Vagina (tissue), 2 donors: ENCODE measurements at places on chromosomes 12 and 14.

GRCh38 chr12:57185403-57185802, 31.2 kb upstream of the NXPH4 start:
- DNase-seq: no peak

DNA sequence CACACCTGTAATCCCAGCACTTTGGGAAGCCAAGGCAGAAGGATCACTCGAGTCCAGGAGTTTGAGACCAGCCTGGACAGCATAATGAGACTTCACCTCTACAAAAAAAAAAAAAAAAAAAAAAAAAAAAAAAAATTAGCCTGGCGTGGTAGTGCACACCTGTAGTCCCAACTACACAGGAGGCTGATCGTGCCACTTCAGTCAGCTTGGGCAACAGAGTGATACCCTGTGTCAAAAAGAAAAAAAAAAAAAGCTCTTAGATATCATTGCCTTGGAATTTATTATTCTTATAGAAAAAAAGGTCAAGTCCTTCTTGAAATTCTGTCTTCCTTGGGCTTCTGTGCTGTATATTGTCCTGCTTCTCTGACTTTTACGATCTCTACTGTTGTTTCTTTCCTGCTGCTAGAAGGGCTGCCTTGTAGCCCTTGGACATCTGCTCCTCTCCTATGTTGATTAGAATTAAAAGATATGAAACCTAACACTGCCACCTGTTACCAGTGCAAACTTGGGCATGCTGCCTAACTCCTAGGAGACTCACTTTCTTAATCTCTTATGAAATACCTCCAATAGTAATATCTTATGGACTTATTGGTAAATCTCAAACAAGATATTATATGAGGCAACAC, 5.7 kb downstream of the TMEM19 start:
- DNase-seq: no peak

DNA sequence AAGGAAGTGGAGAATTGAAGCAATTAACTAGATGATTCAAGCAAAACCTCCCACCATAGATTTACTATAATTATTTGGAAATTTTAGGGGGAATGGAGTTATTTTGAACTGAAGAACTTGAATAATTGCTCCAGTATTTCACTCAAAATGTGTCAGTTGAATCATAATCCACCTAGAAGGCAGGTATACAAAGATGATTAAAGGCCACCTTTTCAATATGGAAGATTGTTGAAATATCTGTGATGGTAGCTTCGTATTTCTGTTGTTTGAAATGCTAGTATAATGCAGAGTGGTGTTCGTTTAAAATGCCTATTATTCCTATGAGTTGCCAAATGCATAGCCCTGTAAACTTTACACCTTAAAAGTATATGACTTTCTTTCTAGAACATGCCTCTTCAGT, 3.1 kb downstream of the HMGA2 start:
- DNase-seq: no peak

- no peak for DNase-seq
Measured at GRCh38 chr12:123270214-123271000, 1.2 kb downstream of the CDK2AP1 start.

DNA sequence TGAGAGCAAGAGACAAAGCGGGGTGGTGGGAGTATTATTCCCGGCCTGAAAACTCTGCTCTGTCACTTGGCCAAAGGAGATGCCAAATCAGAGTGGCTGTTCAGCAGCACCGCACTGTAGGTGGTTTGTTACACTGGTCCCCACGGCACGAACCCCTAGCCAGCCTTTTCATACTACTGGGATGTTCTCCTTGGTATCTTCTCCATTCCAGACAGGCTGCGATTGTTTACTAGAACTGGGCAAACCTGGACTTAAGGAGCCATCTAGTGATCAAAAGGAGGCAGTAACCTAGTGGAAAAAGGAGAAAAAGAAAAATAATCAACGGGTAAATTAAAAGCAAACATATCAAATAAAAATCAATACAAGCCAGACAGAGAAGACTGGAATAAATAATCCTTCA, 58.9 kb upstream of the TMTC2 start:
- no peak for DNase-seq

DNA sequence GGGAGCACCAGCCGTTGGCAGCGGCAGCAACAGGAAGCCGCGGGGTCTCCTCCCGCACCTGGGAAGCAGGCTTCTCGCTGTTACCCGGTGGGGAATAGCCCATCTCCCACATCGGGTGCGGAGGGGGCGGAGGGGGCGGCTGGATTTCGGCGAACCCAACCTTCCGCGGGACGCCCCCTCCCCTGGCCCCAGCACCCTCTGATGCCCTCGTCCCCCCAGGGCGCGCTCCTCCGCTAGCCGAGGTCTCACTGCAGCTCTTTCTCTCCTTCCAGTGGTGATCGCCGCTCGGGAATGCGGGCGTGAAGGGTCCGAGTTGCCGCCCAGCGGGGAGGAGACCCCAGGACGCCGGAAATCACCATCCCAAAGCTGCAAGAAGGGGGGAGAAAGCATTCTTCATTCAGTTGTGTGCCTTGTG, 303 bp downstream of the SAMD4A start:
- no peak for DNase-seq

GRCh38 chr12:12700254-12700653, 4.3 kb upstream of the GPR19 start:
- no peak for DNase-seq

- no peak for DNase-seq
Measured at GRCh38 chr12:30959110-30959710, 32.7 kb downstream of the TSPAN11 start.

- peak; percentile 97 for DNase-seq
Measured at GRCh38 chr12:52494518-52494917, 1.5 kb upstream of the KRT6A start.

GRCh38 chr14:104051092-104051813, 34.2 kb upstream of the ASPG start:
- no peak for DNase-seq

DNA sequence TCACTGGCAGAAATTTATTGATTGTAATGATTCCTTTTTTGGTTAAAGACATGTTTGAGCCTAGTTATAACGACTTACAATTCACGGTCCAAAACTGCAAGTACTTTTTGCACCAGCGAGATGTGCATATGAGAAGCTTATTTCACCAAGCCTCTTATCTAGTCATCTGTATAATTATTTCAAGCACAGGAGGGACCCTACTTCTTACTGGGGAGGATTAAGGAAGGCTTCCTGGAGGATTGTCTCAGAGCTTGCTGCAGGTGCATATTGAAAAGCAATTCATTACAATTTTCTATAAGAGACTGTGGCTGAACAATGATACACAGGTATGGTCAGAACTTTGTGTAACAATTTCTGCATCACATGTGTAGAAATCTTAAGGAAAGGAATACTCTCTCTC, 152.9 kb downstream of the CAND1 start:
- DNase-seq: no peak

- DNase-seq: no peak
Measured at GRCh38 chr12:123393747-123394146, 9.8 kb downstream of the KMT5A start.

DNA sequence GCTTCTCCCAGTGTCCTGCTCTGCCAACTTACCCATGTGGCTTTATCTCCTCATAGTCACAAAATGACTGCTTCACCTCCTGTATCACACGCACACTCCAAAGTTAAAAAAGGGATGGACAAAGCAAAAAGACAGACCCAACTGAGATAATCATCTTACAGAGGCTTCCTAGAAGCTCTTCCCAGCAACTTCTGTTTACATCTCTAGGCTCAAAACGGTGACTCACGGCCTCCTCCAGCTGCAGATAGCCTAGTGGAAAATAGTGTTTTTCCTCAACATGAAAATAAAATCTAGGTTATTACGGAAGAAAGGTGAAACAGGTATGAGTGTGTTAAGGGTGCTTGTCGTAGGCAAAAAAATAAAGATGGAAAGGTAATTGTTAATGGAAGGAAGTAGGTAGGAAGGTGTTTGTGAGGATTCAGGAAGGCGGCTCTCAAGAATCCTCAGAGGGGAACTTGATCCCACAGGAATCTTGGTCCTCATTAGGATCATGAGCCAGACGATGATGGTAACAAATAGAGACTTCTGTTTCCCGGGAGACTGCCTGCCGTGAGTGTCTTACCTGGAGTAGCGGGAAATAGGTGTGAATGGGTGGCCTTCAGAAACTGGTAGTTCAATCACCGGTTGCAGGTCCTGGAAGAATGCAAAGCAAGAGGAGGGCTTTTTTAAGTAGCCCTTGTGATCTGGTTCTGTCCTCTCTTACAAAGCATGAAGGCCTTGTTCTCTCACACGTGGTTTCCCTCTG, 487.5 kb upstream of the TMEM132C start:
- no peak for DNase-seq

GRCh38 chr12:69533844-69534243, 51.4 kb upstream of the CCT2 start:
- DNase-seq: no peak

DNA sequence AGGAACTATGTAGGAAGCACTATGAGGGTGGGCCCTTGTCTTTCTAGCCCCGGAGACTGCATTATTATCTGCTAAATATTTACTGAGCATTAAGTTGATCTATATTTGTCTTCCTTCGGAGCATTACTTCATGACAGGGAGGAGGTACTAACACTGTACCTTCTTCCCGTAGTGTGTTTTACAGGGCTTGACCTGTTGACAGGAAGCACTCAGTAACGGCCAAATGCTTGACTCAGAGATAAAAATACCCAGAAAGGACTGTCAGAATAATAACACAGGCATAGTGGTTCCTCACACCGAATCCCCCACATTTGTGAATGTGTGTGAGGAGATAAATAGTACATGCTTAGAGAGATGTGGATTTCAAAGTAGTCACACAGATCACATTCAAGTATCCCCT, 466.6 kb downstream of the EGLN3 start:
- DNase-seq: no peak

- no peak for DNase-seq
Measured at GRCh38 chr12:25926536-25926935, 31.9 kb upstream of the RASSF8 start.

DNA sequence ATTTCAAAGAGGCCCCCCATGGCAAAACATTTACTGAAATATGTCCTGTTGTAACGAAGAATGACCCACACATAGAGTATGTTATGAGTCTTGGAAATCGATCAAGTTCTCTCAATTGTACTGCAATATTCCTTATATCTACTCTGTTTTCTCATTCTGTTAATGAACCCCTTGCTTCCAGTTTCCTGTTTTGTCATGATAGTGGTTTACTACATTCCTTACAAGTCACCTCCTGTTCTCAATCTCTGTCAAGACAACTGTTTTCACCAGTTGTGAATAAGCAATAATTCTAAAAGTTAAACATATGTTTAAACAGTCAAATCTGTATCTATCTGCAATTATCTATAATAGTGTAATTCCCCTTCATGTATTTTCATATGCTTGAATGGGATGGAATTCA, 16.4 kb upstream of the ARID2 start:
- DNase-seq: no peak

GRCh38 chr12:47698055-47698454, 7.8 kb downstream of the RPAP3 start:
- no peak for DNase-seq

GRCh38 chr14:29806124-29806517, 121.5 kb downstream of the PRKD1 start:
- DNase-seq: no peak

GRCh38 chr12:65339161-65339560, 60.7 kb downstream of the MSRB3 start:
- DNase-seq: no peak

DNA sequence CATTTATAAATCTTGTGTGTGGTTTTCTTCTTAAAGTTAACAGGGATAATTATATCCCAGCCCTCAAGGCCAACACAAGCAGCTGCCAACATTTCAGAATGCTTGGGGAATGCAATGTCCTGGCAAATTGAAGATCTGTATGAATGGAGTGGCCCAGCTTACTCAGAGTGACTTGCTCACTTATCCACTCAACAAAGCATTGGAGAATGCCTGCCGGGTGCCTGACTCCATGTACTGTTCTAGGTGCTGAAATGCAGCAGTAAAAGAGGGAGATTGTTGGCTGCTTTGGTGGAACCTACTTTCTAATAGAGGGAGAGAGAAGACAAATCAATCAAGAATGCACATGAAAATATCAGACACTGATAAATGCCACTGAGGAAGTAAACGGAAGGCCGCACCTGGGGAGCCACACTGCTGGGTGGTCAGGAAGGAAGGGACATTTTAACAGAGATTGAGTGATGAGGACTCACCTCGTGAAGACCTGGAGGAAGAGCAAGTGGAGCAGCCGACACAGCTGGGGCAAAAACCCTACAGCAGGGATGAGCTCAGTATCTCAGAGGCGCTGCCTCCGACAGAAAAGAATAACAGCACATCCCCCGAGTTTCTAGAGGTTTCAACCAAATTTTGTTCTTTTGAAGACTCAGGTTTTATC, 61.2 kb upstream of the VASH1 start:
- DNase-seq: peak; percentile 27

- DNase-seq: no peak
Measured at GRCh38 chr12:89663577-89664357, 44.9 kb downstream of the ATP2B1 start.

DNA sequence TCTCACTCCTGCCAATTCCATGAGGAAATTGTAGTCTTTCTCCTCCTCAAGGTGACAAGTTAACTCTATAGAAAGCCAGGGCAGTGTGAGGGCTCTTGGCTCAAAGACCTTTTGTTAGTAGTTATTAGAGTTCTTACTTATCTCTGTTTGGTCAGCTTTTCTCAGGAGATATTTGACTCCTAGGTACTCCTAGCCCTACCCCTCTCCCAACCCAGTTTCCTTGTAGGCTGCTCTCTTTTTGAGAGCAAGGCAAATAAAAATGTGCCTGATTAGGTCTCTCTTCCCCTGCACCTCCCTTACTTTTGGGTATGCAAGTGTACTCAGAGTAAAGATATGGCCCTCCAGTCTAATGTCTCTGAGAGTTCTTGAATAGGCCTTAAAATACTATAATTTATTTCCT, 23.8 kb downstream of the BTG1 start:
- DNase-seq: no peak

GRCh38 chr14:51228391-51228790, 11.7 kb upstream of the TMX1 start:
- DNase-seq: no peak

- DNase-seq: peak; percentile 84
Measured at GRCh38 chr14:68471964-68472508, 320.8 kb downstream of the ZFP36L1 start.

DNA sequence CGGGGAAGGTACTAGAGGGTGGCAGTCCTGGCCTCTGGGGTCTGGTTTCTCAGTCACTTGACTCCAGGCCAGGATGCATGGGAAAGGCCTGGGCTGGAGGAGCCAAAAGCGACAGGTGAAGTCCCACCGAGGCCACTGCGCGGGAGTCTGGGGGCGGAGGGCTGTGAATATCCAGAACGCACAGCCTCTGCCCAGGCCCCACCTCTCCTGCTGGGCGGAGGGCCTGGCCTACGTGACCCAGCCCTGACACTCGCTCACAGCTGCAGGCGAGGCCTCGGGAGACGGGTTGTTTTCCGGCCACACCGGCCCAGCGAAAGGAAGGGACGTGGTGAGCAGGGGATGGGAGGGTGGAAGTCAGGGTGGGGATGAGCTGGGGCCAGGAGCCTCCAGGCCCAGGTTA, 91.2 kb downstream of the RFLNA start:
- no peak for DNase-seq

GRCh38 chr12:70070494-70071007, 172.7 kb upstream of the CNOT2 start:
- DNase-seq: no peak

GRCh38 chr12:39824505-39825212, 205.1 kb upstream of the ABCD2 start:
- DNase-seq: no peak
